Activated CD4-positive, alpha-beta T cell treated with anti-CD3 and anti-CD28 coated beads for 24 hours (primary cell): ENCODE measurements at places on chromosomes 11 and 22.
A peak's percentile ranks its signal among the peaks of the same experiment; 100 is the strongest.

DNA sequence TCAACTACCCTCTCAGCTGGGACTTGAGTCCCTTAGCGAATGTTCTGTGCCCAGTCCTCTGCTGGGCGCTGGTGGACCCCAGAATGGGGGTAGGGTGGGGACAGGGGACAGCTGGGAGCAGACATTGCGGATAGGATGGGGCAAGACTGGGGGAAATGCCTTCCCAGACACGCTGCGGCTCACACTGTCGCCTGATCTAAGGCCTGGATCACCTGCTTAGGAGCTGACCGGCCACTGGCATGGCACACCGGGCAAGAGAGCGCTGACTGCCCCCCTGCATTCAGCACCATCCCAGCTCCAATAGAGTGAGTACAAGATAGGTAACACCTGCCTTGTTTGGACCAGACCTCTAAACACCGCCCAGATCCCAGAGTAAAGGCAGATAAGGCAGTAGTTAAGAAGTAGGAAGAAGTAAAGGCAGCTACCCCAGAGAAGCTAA, 1.4 kb downstream of the ARVCF start:
- DNase-seq, result no peak

DNA sequence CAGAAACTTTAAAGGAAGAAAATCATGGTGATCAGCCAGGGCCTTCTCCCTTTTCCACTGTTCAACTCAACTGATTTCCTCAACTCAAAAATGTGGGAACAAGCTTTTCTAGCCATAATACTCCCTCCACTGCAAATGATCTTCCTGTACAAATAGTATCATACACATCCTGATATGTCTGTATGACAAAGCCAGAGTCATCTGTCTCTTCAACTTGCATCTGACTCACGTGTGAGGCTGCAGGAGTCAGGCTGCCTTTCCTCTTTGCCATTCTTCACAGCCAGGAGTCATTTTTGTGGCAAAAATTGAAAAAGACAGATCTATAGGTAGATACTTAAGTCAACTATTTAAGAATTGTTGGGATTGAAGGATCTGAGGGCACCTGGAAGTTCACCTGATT, 13.3 kb downstream of the PATZ1 start:
- no peak for DNase-seq

- no peak for DNase-seq
These were observed 327.4 kb downstream of the MN1 start for GRCh38 chr22:27474112-27474571.

GRCh38 chr22:33303099-33303498, 244.9 kb upstream of the SYN3 start:
- DNase-seq, result no peak

- no peak for DNase-seq
These were observed 1.0 kb downstream of the MALAT1 start for GRCh38 chr11:65499713-65500386.

- DNase-seq, result no peak
These were observed 3.4 kb downstream of the SPTBN2 start for GRCh38 chr11:66725647-66726046.

GRCh38 chr11:36213393-36213840, 75.8 kb downstream of the COMMD9 start:
- no peak for DNase-seq

- no peak for DNase-seq
These were observed 17.3 kb downstream of the RPUSD4 start for GRCh38 chr11:126194121-126194543.

GRCh38 chr11:72229336-72229924, 4.9 kb downstream of the INPPL1 start:
- DNase-seq, result no peak

DNA sequence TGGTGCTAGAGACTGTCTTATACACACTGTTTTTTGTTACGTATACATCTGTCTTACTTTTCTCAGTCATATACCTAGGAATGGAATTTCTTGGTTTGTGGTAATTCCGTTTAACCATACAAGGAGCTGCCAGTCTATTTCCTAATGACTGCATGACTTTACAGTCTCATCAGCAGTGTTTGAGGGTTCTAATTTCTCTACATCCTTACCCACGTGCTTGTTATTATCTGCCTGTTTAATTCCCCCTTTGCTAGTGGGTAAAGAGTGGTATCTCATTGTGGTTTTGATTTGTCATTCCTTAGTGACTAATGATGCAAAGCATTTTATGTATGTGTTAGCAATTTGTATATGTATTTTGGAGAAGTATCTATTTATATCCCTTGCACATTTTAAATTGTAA, 1008.0 kb downstream of the FAM181B start:
- DNase-seq, result no peak

- DNase-seq, result peak; percentile 92
These were observed 6.2 kb upstream of the NEAT1 start for GRCh38 chr11:65416341-65416824.

- no peak for DNase-seq
These were observed 7.6 kb downstream of the PISD start for GRCh38 chr22:31654408-31654807.

- DNase-seq, result no peak
These were observed 32.9 kb upstream of the FLI1 start for GRCh38 chr11:128660947-128661346.

DNA sequence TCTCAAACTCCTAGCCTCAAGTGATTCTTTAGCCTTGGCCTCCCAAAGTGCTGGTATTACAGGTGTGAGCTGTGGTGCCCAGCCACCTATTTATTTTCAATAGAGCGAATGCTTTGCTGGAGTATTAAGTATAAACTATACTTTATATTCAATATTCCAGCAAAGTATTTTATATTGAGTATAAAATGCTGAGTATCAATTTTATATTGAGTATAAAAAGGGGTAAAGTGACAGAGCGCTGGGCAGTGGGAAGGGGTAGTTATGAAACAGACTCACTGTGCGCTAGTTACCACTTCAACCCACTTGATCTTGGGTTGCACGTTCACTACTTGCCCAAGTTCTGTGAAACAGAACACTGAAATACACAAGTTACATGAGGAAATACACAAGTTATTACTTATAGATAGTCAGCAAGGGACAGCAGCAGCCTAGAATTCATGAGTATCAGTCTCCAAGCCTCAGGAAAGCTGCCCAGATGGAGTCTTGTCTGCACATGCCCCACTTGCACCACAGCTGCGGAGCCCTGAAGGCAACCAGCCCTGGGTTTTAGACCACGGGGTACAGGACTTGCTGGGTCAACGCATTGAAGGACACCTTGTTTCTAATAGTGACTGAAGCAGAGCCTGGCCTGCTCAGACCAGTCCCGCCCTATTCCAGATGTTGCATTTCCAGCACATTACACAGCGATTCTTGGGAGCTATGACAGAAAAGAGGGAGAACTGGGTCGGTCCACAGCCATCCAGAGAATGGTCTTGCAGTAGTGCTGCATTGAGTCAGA, 51.6 kb upstream of the SYT13 start:
- DNase-seq, result no peak

- DNase-seq, result no peak
These were observed 326.6 kb downstream of the MN1 start for GRCh38 chr22:27474711-27475547.

- DNase-seq, result peak; percentile 8
These were observed 10.4 kb downstream of the SPATA19 start for GRCh38 chr11:133834682-133835592.

GRCh38 chr11:95412074-95412473, 181.1 kb upstream of the SESN3 start:
- no peak for DNase-seq

- DNase-seq, result no peak
These were observed 16.6 kb downstream of the OR10D3 start for GRCh38 chr11:124199702-124200101.

DNA sequence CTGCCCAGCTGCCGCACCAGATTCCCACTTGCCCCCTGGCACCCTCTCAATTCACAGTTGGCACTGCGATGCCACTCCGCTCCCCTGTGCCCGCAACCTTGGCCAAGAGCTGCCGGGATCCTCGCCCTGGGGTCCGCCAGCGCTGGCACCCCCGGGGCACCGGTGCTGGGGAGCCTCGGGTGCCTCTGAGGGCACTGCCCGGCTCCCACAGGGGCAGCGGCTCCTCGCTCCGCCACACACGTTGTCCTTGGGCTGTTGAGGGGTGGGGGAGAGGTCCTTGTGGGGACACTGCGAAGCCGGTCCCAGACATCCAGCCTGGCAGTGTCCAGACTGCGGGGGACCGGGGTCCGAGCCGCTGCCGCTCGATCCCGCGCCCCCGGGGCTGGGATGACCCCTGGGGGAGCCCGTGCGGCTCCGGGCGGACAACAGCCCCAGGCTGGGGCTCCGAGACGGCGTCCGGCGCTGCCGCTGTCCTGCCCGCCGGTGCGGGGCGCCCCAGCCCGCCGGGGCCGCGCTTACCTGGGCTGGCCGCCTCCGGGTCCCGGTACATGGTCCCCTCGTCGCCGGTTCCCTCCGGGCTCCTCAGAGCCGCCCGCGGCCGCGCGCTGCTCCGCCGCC, 496 bp downstream of the SYT7 start:
- no peak for DNase-seq

DNA sequence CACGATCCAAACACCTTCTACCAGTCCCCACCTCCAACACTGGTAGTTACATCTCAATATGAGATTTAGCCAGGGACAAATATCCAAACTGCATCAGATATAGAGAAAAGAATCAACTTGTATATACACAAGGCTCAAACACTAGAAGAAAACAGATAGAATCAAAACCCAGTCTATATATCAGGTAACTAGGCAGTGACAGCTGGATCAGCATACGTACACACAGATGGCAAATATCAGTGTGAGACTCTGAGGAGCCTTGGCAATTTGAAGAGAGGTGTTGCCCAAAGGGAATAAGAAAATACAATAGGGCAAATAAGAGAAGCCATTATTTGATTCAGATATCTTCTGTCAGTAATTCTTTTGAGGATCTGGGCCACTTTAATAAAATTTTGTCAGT, 951.3 kb upstream of the CHORDC1 start:
- no peak for DNase-seq

GRCh38 chr11:20360650-20361049, 2.9 kb upstream of the HTATIP2 start:
- no peak for DNase-seq

- DNase-seq, result no peak
These were observed 7.6 kb downstream of the APOBEC3A start for GRCh38 chr22:38964989-38965388.

DNA sequence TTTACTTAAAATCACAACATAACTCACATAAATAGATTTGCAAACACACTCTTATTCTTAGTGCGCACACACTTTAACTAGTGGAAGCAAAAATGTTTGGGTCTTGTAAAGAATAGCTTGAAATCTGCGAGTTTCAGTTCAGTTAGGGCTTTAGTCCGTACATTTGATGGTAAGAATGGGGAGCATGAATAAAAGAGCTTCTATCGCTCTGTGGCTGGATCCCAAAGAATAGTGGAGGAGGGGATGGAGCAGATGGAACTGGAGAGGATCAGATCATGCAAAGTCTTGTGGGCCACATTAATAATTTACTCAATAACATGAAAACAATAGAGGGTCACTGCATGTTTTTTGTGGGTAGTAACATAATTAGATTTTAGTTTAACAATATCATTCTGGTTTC, 44.3 kb downstream of the DNHD1 start:
- no peak for DNase-seq

DNA sequence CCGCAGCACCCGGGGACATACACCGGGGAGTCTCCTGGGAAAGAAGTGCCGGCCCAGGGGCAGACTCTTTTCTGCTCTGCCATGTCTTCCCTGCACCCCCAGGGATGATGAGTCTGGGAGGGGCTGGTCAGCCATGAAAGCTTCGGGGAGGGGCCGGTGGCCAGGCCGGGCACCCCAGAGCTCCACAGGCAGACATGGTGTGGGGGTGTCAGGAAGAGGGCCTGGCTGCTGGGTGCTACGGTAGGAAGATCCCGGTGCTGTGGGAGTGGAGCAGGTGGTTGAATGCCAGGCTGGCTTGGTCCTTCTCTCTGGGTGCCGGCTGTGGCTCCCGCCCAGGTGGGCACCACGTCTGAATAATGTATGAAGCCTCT, 17.4 kb downstream of the LSP1 start:
- DNase-seq, result no peak

GRCh38 chr11:61352038-61352437, 9.6 kb downstream of the CYB561A3 start:
- DNase-seq, result no peak

- DNase-seq, result no peak
These were observed 42.2 kb downstream of the PDE2A start for GRCh38 chr11:72631806-72632731.

DNA sequence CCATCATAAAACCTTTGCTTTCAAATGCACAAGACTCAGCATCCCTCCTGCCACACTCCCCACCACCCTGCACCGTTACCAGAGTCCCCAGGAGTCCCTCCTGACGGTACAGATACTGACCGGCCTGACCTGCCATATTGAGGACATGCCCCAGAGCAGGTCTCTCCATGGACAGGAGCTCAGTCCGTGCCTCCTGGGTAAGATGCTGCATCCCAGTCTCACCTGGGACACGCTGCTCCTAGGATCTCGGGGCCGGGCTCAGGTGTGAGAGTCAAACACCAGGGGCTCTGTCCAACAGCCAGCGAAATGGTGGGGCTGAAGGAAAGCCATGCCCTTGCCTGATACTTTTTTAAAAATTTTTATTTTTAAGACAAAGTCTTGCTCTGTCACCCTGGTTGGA, 328.3 kb downstream of the SHANK2 start:
- no peak for DNase-seq

- DNase-seq, result no peak
These were observed 25.3 kb downstream of the ABTB2 start for GRCh38 chr11:34332524-34332923.

DNA sequence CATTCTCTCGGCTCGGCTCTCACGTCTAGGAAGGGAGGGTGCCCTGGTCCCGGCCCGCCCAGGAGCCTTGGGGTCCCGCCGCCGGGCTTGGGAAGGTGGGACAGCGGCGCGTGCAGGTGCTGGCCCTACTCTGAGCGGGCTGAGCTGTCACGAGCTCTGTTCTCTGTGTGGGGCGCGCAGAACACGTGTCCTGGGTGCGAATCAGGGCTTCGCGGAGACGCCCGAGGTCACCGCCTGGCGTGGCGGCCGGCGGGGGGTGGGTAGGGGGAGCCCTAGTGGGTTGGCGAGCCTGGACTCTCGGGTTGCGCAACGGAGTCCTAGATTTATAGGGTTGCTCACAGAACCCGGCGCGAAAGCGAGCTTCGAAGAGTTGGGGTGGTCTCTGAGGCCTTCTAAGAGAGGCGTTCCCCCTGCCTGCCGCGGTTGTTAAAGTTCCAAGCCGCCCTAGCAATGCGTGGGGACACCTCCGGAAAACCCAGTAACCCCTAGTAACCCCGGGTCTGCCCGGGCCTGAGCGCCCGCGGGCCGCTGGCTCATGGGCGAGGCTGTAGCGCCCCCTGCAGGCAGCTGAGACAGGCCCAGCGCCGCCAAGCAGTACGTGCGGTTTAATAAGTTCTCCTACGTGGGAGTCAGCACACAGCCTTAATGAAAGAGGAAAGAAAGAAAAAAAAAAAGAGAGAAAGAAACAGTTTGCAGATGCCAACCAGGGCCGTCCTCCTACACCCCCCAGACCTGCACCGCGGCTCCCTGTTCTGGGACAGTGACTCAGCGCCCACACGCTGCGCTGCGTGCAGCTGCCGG, 2.7 kb downstream of the ADM start:
- DNase-seq, result peak; percentile 72
